ENCODE measurements at places on chromosomes 2 and 18. TPM values are rescaled to one million over a fixed set of nuclear protein-coding genes. Genes with fewer than 3 reads are reported as not detected.
A peak's percentile ranks its signal among the peaks of the same experiment; 100 is the strongest.

Gene CFC1
- not detected for total RNA-seq

Gene REG3G
- not detected for total RNA-seq

DNA sequence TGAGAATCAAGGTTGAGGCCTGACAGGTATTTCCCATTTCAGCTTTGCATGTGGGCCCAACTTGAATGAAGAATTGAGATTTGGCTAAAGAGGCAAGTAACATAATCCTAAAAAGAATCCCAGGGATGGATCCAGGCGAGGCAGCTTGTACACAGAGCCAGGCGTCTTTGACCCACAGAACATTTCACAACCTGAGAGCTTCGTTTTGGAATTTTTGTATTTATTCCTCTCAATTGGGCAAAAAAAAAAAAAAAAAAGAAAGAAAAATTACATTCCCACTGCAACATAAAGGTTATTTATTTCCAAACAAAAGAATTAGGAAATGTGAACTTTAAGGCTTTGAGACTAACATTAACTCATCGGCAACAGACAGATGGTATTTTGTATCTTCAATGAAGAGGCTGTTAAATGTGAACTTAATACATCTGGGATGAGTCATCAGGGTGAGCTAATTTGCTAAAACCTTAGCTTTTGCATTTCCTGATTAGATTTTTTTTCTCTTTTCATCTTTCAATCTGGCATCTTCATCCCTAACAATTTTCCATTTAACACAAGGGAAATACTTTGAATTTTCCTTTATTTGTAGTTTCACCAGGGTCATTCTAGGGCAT, 478.5 kb upstream of the TNP1 start:
- H3K4me3 ChIP-seq = no peak overlapping the region
- H3K27ac ChIP-seq = no peak overlapping the region
- no peak for DNase-seq
- H3K27me3 ChIP-seq = no peaks in the 10 kb centered on the region

Gene MC2R
- not detected for total RNA-seq

GRCh38 chr2:157788201-157788600, 87.9 kb downstream of the ACVR1 start:
- peaks cover 38% of the 10 kb centered on the region for H3K4me1 ChIP-seq
- no peak overlapping the region for H3K4me3 ChIP-seq
- no peaks in the 10 kb centered on the region for H3K27me3 ChIP-seq

- peaks cover 7% of the 10 kb centered on the region for H3K4me1 ChIP-seq
- H3K27ac ChIP-seq = no peak overlapping the region
- no peaks in the 10 kb centered on the region for H3K27me3 ChIP-seq
Measured at GRCh38 chr2:85830645-85831044, 58.1 kb downstream of the ST3GAL5 start.

GRCh38 chr18:49371786-49372185, 88.7 kb downstream of the DYM start:
- no peaks in the 10 kb centered on the region for H3K27me3 ChIP-seq
- no peak overlapping the region for H3K4me3 ChIP-seq
- no peak for DNase-seq

GRCh38 chr2:60948161-60948560, 66.8 kb downstream of the REL start:
- no peaks in the 10 kb centered on the region for H3K36me3 ChIP-seq
- H3K27me3 ChIP-seq = no peaks in the 10 kb centered on the region
- H3K4me3 ChIP-seq = no peak overlapping the region

DNA sequence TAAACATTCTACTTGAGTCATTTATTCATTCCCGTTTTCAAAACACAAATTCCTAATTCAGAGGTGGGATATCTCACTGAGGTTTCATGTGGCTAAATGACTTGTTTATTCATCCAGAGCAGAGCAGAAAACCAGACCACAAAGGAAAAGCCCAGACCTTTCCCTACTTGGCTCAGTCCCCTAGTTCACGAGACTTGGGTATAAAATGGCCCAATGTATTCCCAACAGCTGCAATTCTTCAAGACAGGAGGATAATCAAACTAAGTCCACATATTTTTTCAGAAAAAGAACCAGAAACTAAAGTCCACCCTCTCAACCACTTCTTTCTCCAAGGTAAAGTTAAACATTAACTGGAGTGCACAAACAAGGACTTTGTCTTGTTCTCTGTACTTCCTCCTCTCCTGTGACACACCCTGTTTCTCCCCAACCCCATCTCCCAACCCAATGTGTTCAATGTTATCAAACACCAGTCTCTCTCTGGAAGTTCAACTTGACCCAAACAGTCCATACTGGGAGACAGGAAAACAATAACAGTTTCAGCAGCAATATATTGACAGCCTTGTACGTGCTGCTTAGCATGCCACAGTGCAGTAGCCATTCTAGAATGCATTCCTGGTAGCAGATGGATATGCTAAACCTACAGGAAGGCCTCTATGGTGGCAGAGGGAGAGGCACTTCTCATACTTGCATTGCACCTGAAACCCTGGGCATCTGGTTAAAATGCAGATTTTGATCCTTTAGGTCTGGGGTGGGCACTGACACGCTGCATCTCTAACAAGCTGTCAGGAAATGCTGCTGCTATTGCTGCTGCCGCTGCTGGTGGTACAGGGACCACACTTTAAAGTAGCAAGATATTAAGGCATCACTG, 110.7 kb downstream of the INO80D start:
- no peaks in the 10 kb centered on the region for H3K4me1 ChIP-seq
- H3K27me3 ChIP-seq = no peaks in the 10 kb centered on the region
- H3K4me3 ChIP-seq = no peak overlapping the region
- peak overlapping the region; percentile 21 for H3K27ac ChIP-seq

Gene ANKMY1
- total RNA-seq = 40.0 TPM

- H3K4me3 ChIP-seq = no peak overlapping the region
- no peak for DNase-seq
- H3K4me1 ChIP-seq = no peaks in the 10 kb centered on the region
- no peaks in the 10 kb centered on the region for H3K36me3 ChIP-seq
Measured at GRCh38 chr2:32798829-32799228, 147.9 kb upstream of the LTBP1 start.

- no peaks in the 10 kb centered on the region for H3K27me3 ChIP-seq
- H3K4me3 ChIP-seq = no peak overlapping the region
- H3K36me3 ChIP-seq = no peaks in the 10 kb centered on the region
- no peak for DNase-seq
Measured at GRCh38 chr2:129255610-129256313, 723.7 kb upstream of the RAB6C start.

DNA sequence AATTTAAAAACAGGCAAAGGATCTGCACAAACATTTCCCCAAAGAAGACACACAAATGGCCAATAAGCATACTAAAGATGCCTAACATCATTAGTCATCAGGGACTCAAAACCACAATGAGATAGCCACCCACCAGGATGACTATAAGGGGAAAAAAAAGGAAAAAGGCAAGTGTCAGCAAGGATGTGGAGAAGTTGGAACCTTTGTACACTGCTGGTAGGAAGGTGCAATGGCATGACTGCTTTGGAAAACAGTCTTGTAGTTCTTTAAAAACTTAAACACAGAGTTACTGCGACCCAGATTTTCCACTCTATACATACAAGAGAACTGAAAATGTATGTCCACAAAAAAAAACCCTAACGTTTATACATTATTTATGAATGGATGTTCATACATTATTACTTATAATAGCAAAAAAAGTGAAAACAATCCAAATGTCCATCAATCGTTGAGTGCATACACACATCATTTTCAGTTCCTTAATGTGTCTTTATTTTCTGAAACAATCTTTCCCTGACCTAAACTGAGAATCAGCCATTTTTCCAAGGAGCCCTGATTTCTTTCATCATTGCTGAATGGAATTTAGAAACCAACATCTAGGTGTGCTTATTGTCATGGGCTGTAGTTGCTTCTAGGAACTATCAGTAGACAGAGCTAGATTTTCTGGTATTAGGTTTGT, 64.7 kb upstream of the TLK1 start:
- no peak for DNase-seq
- no peaks in the 10 kb centered on the region for H3K27me3 ChIP-seq
- no peak overlapping the region for H3K27ac ChIP-seq
- H3K4me3 ChIP-seq = no peak overlapping the region

DNA sequence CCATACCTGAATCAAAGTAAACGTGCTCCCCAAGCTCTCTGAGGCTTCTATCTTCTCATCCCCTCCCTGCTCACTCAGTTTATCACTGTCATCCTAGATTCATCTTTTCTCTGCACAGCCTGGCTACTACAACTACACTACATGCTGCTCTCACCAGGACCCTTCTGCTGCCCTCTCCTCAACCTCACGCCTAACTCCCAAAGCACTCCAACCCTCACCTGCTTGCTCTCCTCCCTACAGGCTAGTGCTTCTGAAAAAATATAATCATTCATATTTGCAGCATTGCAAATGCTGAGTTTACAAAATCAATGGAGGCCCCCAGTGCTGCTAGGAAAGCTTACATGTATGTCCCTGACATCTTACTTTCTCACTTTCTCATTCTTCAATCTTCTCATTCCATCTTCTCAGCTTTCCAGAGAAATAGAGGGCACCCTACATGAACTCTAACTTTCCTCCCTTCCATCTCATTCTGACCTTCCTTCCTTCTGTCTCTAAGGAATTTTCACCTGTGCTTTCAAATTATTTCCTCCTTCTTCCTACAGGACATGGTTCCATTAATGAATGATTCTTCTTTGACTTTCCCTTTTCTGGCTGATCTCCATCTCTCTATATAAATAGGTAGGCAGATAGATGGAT, 36.3 kb downstream of the EVA1A start:
- H3K4me3 ChIP-seq = no peak overlapping the region
- H3K27ac ChIP-seq = no peak overlapping the region
- no peaks in the 10 kb centered on the region for H3K4me1 ChIP-seq
- DNase-seq = no peak
- H3K27me3 ChIP-seq = no peaks in the 10 kb centered on the region

GRCh38 chr2:130785466-130786055, 30.2 kb downstream of the AMER3 start:
- no peaks in the 10 kb centered on the region for H3K36me3 ChIP-seq
- H3K27ac ChIP-seq = no peak overlapping the region
- H3K4me1 ChIP-seq = no peaks in the 10 kb centered on the region
- no peak overlapping the region for H3K4me3 ChIP-seq

- no peak overlapping the region for H3K4me3 ChIP-seq
- peaks cover 6% of the 10 kb centered on the region for H3K4me1 ChIP-seq
- H3K36me3 ChIP-seq = no peaks in the 10 kb centered on the region
- H3K27me3 ChIP-seq = no peaks in the 10 kb centered on the region
- H3K27ac ChIP-seq = no peak overlapping the region
Measured at GRCh38 chr2:29443627-29444026, 328.4 kb downstream of the CLIP4 start.

Gene PPP1R1C
- total RNA-seq = 10.9 TPM

DNA sequence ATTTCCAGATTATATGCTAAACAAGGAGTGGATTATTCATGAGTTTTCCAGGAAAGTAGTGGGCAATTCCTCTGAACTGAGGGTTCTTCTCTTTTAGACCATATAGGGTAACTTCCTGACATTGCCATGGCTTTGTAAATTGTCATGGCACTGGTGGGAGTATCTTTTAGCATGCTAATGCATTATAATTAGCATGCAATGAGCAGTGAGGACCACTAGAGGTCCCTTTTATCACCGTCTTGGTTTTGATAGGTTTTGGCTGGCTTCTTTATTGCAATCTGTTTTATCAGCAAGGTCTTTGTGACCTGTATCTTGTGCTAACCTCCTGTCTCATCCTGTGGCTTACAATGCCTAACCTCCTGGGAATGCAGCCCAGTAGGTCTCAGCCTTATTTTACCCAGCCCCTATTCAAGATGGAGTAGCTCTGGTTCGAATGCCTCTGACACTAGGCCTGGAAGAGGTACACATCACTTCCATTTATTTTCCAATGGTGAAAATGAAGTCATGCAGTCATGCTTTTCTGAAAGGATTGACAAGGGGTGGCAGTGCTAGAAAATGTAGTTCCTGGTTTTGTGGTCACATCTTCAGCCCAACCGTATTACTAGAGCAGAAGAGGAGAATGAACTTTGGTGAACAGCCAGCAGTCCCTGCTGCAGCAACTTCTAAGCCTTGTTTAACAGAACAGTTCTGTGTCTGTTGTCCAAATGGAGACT, 26.6 kb upstream of the ITGA4 start:
- H3K36me3 ChIP-seq = no peaks in the 10 kb centered on the region
- H3K4me3 ChIP-seq = no peak overlapping the region
- H3K27me3 ChIP-seq = no peaks in the 10 kb centered on the region
- DNase-seq = no peak
- H3K4me1 ChIP-seq = no peaks in the 10 kb centered on the region
- H3K27ac ChIP-seq = no peak overlapping the region

DNA sequence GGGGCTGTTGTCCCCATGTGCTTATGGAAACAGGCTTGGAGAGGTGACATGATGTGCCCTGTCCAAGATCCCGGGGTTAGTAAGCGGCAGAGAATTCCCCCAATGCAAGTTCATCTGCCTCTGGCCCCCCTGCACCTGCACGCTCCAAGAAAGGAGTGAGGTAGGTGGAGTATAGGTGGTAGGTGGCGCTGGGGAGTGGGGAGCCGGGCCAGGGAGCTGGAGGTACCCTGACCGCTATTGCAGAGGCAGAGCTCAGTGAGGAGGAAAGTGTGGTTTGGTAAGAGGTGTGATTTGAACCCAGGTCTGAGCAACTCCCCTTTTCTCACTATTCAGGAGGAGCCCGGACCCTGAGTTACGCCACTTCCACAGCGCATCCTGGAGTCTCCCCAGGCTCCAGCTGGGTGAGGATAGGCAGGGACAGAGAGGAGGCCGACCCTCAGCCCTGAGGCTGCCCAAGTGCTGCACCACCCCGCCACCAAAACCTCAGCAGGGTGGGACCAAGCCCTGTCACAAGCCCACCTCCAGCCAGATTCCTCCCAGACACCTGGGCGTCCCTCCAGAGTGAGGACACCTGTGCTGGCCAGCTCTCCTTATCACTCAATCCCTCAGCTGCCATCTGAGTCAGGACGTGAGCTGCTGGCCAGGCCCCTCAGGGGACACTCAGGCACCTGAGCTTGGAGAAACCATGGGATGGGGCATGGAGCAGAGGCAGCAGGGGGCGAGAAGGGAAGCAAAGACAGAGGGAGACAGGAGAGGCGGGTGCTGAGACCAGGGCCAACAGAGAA, 5.6 kb downstream of the HAAO start:
- no peaks in the 10 kb centered on the region for H3K36me3 ChIP-seq
- H3K27me3 ChIP-seq = no peaks in the 10 kb centered on the region
- H3K4me3 ChIP-seq = no peak overlapping the region
- no peak overlapping the region for H3K27ac ChIP-seq
- peaks cover 4% of the 10 kb centered on the region for H3K4me1 ChIP-seq

DNA sequence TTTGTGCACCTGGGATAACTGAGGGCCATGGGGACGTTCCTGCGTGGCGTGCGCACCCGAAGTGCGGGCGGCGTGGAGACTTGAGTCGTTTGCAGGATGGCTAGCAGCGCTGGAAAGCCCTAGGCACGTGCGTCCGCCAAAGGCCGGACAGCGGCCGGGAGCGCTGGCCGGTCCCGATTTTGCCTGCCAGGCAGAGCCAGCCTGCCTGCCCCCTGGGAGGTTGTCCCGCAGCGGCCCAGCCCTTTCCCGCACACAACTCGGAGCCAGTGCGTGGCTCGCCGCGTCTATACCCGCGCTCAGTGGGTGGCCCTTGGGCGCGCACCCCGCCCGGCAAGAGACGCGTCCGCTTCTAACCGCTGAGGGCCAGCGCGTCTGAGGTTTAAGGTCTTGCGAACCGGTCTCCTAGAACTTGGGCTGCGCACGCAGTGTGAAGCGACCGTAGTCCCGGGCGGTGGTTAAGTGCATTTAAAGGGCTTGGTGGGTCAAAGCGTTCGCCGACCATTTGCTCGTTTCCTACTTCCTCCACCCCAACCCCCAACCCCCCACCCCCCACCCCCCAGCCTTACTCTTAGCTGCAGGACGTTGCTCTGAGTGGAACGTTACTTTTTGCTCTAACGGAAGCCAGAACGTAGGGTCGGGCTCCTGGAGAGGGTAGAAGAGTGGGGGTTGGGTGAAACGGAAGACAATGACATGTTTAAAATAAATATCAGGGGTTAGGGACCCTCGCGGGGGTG, 627 bp downstream of the CDCA7 start:
- no peak overlapping the region for H3K27ac ChIP-seq
- no peaks in the 10 kb centered on the region for H3K36me3 ChIP-seq
- H3K4me1 ChIP-seq = peaks cover 18% of the 10 kb centered on the region
- no peaks in the 10 kb centered on the region for H3K27me3 ChIP-seq
- peak; percentile 25 for DNase-seq
- H3K4me3 ChIP-seq = peak overlapping the region; percentile 69

All from upper lobe of left lung (tissue), 6 donors.